ENCODE measurements at places on chromosomes 1 and 21. TPM values are rescaled to one million over a fixed set of nuclear protein-coding genes. Genes with fewer than 3 reads are reported as not detected.

The ROR1 gene
- total RNA-seq: under 0.01 TPM

The SLC2A1 gene
- total RNA-seq: 32.7 TPM

The ATAD3C gene
- total RNA-seq: under 0.01 TPM

The SYT2 gene
- total RNA-seq: not detected

The HRNR gene
- total RNA-seq: not detected

The SUSD4 gene
- 0.44 TPM for total RNA-seq

The UQCRHL gene
- total RNA-seq: 3.3 TPM

The PMVK gene
- 13.9 TPM for total RNA-seq

The KRTAP19-3 gene
- total RNA-seq: not detected

The GPA33 gene
- not detected for total RNA-seq

The CCDC30 gene
- 0.40 TPM for total RNA-seq

The PFKL gene
- 196 TPM for total RNA-seq

The CYP2J2 gene
- under 0.01 TPM for total RNA-seq

The SHISA4 gene
- 7.4 TPM for total RNA-seq

The APP gene
- total RNA-seq: 760 TPM

The COL6A2 gene
- total RNA-seq: 33.7 TPM

The IFNLR1 gene
- total RNA-seq: under 0.01 TPM

The EPS8L3 gene
- not detected for total RNA-seq
